ENCODE measurements at places on chromosomes 3 and 15.

GRCh38 chr3:5186089-5186857, 1.2 kb upstream of the EDEM1 start:
- DNase-seq = no peak

DNA sequence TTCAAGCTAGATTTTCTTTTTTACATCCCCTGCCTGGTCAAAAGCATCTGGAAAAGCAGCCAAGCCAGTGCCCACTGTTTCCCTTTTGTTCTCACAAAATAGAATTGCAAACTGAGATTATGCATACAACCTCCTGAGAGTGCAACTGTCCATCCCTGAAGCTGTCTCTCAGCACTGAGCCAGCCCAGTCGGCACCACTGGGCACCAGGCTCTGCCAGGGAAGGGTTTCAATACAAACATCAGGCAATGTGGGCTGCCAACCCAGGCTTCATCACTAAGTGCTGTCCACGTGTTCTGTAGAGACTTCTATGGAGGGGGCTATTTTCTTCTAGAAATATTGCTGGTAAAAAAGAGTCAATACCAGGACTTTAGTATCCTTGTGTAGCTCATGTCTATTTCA, 356.3 kb upstream of the TBL1XR1 start:
- no peak for DNase-seq

DNA sequence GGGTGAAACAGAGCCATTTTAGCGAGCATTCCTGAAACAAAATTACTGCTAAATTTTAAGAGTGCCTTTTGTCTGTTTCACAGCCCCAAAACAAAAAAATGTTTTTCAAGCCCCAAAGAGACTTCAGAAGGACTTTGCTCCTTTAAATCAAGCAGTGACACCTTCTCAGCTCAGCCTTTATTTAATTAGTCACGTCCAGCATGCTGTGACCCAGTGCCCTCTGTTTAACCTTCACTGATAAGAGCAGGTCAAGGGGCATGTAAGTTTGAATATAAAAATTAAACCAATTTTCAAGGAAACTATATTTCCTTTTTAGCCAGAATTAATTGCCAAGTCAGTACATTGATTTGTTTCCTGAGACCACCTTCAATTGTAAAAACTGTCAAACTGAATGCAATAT, 40.6 kb downstream of the ISL2 start:
- DNase-seq = no peak

GRCh38 chr3:181713280-181713647, 1.5 kb downstream of the SOX2 start:
- no peak for DNase-seq

DNA sequence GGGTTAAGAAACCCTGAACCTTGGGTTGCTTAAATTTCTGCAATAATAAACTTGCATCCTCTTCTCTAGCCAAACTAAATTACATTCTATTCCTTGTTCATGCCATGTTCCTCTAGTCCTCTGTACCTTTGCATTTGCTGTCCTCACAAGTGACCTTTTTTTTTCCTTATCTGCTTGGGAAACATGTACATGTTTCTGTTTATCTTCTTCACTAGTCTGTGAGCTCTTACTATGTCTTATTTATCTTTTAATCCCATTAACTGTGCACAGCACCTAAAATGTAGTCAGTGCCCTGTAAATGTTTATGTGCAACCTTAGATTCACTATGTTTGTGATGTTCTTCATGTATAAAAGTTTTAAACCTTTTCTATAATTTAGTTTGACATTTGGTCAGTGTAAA, 61.9 kb downstream of the REC114 start:
- DNase-seq = no peak

DNA sequence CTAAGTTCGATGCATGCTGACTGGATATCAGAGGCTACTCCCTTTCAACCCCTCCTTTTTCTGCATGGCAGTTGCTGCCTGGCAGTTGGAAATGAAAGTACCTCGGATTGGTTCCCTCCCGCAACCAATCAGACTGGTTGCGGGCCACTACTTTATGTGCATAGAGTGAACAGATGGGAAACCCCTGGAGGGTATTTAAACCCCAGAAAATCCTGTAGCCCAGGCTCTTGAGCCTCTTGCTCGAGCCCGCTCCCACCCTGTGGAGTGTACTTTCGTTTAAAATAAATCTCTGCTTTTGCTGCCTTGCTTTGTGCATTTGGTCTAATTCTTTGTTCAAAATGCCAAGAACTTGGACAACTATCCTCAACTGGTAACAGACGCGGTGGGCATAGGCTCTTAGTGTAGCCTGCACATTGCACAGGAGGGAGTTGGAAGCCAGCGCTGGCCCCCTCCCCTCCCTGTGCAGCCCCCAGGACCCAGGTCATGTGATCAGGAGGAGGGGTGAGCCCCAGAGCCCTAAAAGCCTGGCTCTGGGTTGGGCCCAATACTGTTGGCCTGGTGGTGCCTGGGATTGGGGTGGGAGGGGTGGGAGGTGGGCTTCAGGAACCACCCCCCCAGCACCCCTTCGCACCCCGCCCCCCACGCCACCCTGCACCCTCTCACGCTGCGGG, 26.8 kb downstream of the RHCG start:
- no peak for DNase-seq

DNA sequence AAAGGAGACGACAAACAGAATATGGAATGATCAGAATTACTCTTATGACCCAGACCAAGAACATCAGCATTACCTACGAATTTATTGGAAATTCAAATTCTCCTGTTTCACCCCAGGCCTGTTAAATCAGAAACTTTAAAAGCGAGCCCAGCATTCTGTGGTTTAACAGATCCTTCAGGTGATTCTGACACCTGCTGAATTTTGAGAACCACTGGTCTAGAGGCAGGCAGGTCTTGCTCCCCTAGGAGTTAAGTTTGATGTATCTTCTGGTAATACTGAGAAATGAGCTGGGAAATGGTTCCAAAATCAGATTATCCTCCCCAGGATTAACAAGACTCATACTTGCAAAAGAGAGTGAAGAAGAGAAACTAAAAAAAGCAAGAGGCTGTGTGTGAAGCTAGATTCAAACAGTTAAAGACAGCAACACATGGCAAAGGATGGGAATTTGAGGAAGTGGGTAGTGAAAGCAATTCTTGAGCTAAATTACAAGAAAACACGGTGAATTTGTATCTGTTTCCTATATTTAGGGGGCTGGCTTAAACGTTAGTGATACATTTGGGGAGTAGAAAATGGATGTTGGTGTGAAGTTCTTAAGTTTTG, 66.0 kb downstream of the FLNB start:
- no peak for DNase-seq

- no peak for DNase-seq
Measured at GRCh38 chr15:50257924-50258323, 7.6 kb downstream of the HDC start.

DNA sequence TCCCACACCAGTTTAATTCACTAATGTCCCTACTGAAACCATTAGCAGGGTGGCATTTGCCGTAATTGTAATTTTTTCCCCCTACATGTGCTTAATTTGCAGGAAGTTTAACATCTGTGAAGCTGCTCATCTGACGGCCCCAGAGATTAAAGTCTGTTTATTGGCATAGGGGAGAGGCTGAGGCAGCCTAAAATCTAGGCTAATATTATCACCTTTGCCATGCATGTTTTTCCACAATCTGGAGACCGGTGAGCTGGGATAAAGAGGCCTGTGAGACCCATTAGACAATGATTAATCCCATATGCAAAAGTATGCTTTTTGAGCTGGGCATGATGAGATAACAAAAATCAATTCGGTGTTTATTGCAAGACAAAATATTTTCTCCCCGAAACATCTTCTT, 561.2 kb upstream of the ALCAM start:
- no peak for DNase-seq

- DNase-seq = no peak
Measured at GRCh38 chr3:40387895-40388254, 891 bp downstream of the ENTPD3 start.

DNA sequence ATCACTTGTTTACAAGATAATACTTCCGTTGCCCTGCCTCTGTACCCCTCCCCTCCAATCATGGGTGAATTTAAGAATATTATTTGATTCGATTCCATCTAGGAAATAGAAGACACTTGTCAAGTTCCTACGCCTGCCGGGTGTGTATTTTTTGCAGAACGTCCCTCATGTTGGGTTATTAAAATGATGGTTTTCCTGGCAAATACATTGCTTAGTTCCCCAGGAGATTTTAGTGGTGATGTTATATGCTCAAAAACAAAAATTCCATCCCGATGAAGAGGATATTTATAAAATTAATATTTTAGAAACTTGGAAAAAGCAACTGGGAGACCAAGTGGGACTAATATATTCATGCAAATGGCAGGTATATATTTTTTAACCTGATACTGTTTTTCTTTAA, 548.4 kb downstream of the EDEM1 start:
- no peak for DNase-seq

DNA sequence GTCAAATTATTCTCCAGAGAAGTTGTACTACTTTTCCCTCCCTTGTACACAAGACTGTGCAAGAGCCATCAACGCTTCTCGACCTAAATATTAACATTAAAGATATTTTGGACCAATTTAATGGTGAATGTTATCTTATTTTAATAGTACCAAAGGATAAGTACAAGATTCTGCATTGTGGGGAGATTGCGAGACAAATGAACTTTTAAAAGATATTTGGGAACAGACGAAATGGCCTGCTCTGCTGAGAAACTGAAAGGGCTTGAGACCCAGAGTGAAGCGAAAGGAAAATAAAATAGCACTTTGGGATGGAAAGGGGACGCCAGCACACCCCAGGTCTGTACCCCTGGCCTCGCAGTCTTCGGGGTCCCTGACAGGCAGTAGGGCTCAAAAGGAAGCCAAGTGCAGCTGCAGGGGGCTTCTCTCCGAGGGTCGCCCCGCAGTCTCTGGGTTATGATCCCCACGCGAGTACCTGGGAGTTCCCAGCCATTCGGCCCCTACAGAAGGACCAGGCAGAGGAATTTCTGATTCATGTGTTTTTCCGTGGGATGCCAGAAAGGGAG, 97.6 kb upstream of the VGLL3 start:
- DNase-seq = no peak

GRCh38 chr15:42919308-42919707, 1.3 kb downstream of the TTBK2 start:
- DNase-seq = no peak

DNA sequence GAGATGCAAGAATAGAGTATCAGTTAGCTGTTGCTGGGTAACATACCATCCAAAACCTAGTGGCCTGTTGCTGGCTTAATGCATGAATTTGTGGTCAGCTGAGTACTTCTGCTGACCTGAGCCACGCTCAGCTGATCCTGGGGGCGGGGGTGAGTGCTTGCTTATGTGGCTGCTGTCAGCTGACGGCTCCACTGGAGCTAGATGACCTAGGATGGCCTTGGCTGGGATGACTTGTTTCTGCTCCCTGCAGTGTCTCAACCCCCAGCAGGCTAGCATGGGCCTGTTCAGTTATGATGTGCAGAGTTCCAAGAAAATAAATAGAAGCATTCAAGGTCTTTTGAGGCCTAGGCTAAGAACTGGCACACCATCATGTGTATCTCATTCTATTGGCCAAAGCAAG, 63.9 kb downstream of the FBLN2 start:
- DNase-seq = no peak

All from cortex of kidney (tissue), 1 donor.